ENCODE measurements at places on chromosomes 4 and X. TPM values are rescaled to one million over a fixed set of nuclear protein-coding genes. Genes with fewer than 3 reads are reported as not detected.

- no peak for DNase-seq
These were observed 251.0 kb downstream of the ZNF674 start for GRCh38 chrX:46294234-46294633.

- DNase-seq, result peak; percentile 62
These were observed 71.7 kb downstream of the DDX60L start for GRCh38 chr4:168408620-168409019.

Gene HMX1
- not detected for polyA plus RNA-seq

DNA sequence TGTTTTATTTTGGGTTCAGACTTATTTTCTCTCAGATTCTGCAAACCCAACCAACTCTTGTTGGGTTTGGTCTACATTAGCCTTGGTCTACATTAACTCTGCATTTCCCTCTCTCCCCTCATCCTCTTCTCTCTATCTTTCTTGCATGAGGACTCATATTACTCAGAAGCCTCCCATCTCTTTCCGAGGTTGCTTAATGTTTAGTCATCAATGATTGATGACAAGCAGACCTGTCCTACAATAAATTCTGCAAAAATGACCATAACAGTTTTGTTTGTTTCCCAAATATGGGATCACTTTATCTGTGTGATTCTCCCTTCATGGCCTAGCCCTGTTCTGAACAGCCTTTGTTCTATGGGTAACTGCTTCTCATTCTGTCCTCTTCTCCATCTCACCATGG is 75.2 kb downstream of the GABRB1 start:
- DNase-seq, result no peak

Gene CAPN6
- 0.39 TPM for polyA plus RNA-seq

GRCh38 chr4:1246111-1246881 is 2.6 kb downstream of the CTBP1 start:
- peak; percentile 55 for DNase-seq

- no peak for DNase-seq
These were observed 22.3 kb downstream of the GRIA2 start for GRCh38 chr4:157242871-157243270.

DNA sequence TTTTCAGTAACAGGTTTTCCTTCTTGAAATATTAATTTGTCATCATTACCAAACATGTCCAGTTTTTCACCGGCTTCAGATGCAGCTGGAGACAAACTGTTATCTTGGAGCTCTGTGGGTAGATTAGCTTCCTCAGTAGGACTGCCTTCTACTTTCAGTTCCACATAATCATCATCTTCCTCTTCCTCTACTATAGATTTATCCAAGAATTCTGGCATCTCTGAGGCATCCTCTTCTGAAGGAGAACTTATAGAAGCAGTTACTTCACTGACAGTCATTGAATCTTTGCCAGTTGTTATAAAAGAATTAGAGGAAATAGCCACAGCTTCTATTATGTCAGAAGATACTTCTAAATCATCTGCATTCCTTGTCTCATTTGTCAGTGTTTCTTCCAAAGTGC is 162.9 kb downstream of the LRBA start:
- DNase-seq, result no peak
